ENCODE measurements at places on chromosomes 3 and 15. TPM values are rescaled to one million over a fixed set of nuclear protein-coding genes. Genes with fewer than 3 reads are reported as not detected.

- peaks cover 11% of the 10 kb centered on the region for H3K36me3 ChIP-seq
- H3K27me3 ChIP-seq: no peaks in the 10 kb centered on the region
- no peak overlapping the region for H3K27ac ChIP-seq
- no peak overlapping the region for H3K4me3 ChIP-seq
Observed at GRCh38 chr3:106827515-106828213, 549.6 kb upstream of the CCDC54 start.

GRCh38 chr15:31397851-31398661, 71.4 kb downstream of the KLF13 start:
- DNase-seq: no peak
- H3K4me3 ChIP-seq: no peak overlapping the region
- H3K27me3 ChIP-seq: peaks cover 32% of the 10 kb centered on the region
- no peak overlapping the region for H3K27ac ChIP-seq
- H3K4me1 ChIP-seq: peaks cover 24% of the 10 kb centered on the region

GRCh38 chr15:67724691-67725375, 100.5 kb upstream of the SKOR1 start:
- H3K36me3 ChIP-seq: no peaks in the 10 kb centered on the region
- peaks cover 16% of the 10 kb centered on the region for H3K4me1 ChIP-seq
- H3K27me3 ChIP-seq: no peaks in the 10 kb centered on the region
- H3K27ac ChIP-seq: no peak overlapping the region
- DNase-seq: no peak

DNA sequence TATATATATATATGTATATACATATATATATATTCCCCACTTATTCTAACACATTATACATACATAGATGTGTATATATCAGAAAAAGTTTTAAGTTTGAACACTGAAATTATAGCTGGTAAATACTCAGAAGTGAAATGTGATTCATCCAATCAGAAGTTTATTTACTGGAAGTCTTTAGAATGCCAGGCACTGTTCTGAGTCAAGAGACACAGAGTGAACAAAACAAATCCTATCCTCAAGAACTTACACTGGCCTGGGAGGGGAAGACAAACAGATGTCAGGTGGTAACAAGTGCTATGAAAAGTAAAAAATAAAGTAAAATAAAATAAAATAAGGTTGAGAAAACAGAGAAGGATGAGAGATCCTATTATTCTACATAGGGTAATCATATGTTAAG, 13.4 kb downstream of the DHX36 start:
- H3K4me1 ChIP-seq: no peaks in the 10 kb centered on the region
- no peak overlapping the region for H3K4me3 ChIP-seq
- H3K36me3 ChIP-seq: peaks cover 18% of the 10 kb centered on the region
- H3K27ac ChIP-seq: no peak overlapping the region
- no peak for DNase-seq

The TTLL13 gene
- total RNA-seq: 0.19 TPM

The SCG5 gene
- total RNA-seq: 25.1 TPM

- H3K36me3 ChIP-seq: peaks cover 10% of the 10 kb centered on the region
- H3K4me1 ChIP-seq: peaks cover 15% of the 10 kb centered on the region
- no peak overlapping the region for H3K27ac ChIP-seq
- no peak for DNase-seq
- H3K27me3 ChIP-seq: no peaks in the 10 kb centered on the region
- H3K4me3 ChIP-seq: no peak overlapping the region
Observed at GRCh38 chr3:37964716-37965115, 25.9 kb upstream of the VILL start.

The RBP2 gene
- not detected for total RNA-seq

GRCh38 chr3:95335517-95335916, 1272.7 kb downstream of the NSUN3 start:
- no peak overlapping the region for H3K4me3 ChIP-seq
- no peaks in the 10 kb centered on the region for H3K4me1 ChIP-seq
- H3K36me3 ChIP-seq: no peaks in the 10 kb centered on the region

The ARHGEF26 gene
- 19.3 TPM for total RNA-seq
